ENCODE measurements at places on chromosomes 1 and 21. TPM values are rescaled to one million over a fixed set of nuclear protein-coding genes. Genes with fewer than 3 reads are reported as not detected.
A peak's percentile ranks its signal among the peaks of the same experiment; 100 is the strongest.

C1orf185 gene
- polyA plus RNA-seq: not detected

EFNA3 gene
- 2.1 TPM for polyA plus RNA-seq

AGMAT gene
- 3.7 TPM for polyA plus RNA-seq

INSRR gene
- polyA plus RNA-seq: 0.70 TPM

TPTE gene
- not detected for polyA plus RNA-seq

SPRR2F gene
- not detected for polyA plus RNA-seq

C1orf116 gene
- 0.08 TPM for polyA plus RNA-seq

GRCh38 chr1:226100436-226101391 lies 38.2 kb downstream of the H3-3A start:
- DNase-seq: no peak

DNA sequence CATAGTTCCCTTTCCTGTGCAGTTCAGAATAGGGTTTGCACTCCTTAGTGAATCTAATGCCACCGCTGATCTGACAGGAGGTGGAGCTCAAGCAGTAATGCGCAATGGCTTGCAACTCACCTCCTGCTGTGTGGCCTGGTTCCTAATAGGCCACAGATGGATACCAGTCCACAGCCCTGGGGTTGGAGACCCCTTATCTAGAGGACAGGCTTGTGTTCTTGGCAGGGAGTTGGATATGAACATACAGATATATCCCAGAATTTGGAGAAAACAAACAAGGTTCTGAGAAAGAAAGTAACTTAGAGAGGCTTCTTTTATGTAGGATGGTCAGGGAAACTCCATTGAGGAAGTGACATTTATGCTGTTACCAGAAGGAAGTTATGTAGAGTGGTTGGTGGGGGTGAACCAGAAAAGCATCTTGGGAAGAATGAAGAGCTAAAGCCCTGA lies 5.1 kb upstream of the PTPRC start:
- DNase-seq: no peak

GRCh38 chr1:244393604-244394176 lies 58.0 kb downstream of the ADSS2 start:
- DNase-seq: no peak

GRCh38 chr1:56120021-56120420 lies 459.3 kb downstream of the PLPP3 start:
- no peak for DNase-seq

DNA sequence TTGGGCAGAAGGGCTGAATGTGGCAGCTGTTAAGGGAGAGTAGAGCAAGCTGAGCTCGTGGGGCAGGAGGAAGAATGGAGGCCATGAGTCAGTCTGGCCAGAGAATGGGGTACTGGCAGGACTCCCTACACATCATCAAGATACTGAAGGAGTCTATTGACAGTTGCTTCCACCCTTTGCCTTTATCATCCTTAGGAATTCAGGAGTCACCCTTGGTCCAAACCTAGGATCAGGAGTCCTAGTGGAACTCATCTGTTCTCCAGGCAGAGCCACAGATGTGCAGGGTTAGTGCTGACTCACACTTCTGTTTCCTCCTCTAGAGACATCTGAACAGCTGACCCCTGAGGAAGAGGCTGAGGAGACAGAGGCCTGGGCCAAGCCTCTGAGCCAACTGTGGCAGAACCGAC lies 18.7 kb upstream of the ST3GAL3 start:
- DNase-seq: no peak

- no peak for DNase-seq
Observed at GRCh38 chr1:64631346-64632034, 113.4 kb upstream of the RAVER2 start.

- DNase-seq: no peak
Observed at GRCh38 chr1:106063510-106063909, 993.0 kb upstream of the PRMT6 start.

DNA sequence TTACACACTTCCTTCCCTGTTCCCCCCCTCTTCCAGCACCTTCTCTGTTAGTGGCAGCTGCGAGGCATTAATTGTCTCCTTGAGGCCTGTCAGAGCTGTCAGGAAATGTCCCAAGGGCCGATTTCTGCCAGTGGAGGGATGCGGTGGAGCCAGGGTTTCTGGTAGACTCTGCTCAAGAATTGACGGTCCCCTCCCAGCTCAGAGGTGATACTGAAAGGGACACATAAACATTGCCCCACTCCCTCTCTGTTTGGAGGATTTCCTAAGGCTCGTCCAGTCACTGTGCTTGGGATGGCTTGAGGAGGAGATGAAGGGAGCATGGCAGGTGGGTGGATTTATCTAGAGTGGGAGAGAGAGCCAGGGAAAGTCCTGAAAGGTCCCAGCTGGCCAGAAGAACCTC lies 61.4 kb upstream of the CD34 start:
- no peak for DNase-seq

- DNase-seq: no peak
Observed at GRCh38 chr1:27864264-27864895, 8.0 kb upstream of the THEMIS2 start.

GRCh38 chr1:113199760-113200455 lies 126.9 kb downstream of the LRIG2 start:
- no peak for DNase-seq

DNA sequence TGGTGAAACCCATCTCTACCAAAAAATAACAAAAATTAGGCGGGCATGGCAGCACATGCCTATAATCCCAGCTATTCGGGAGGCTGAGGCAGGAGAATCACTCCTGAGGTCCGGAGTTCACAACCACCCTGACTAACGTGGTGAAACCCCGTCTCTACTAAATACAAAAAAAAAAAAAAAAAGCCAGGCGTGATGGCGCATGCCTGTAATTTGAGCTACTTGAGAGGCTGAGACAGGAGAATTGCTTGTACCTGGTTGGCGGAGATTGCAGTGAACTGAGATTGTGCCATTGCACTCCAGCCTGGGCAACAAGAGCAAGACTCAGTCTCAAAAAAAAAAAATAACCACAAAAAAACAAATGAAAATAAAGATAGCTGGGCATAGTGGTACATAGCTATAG lies 42.3 kb downstream of the CC2D1B start:
- DNase-seq: no peak

DNA sequence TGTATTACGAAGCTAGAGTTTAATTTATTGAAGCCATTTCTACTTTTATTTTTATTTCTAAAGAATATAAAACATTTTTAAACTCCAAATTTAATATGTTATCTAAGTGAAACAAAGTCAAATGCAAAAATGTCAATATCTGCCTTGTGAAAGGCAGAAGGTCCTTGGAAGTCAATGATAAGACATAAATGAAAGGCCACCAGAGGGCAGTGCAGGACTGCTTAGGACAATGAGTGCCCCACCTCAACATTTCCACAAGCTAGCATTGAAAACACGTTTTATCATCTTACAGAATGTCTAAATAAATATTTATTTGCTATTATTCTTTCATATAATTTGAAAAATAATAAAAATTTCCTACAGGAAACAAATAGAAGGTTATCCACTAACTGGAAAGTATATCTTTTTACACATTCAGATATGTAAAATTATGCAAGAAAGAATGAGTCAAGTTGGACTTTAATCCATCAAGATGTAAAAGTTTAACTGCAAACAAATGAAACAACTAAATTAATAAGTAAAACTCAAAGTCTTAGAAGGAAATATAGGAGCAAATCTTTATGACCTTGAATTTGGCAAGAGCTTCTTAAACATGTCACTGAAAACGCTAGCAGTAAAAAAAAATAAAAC lies 140.1 kb upstream of the FMN2 start:
- DNase-seq: peak; percentile 29

DNA sequence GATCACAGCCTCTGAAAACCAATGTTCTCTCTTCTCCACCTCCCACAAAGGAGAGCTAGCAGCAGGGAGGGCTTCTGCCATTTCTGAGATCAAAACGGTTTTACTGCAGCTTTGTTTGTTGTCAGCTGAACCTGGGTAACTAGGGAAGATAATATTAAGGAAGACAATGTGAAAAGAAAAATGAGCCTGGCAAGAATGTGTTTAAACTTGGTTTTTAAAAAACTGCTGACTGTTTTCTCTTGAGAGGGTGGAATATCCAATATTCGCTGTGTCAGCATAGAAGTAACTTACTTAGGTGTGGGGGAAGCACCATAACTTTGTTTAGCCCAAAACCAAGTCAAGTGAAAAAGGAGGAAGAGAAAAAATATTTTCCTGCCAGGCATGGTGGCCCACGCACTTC lies 35.8 kb upstream of the TDRD10 start:
- no peak for DNase-seq

DNA sequence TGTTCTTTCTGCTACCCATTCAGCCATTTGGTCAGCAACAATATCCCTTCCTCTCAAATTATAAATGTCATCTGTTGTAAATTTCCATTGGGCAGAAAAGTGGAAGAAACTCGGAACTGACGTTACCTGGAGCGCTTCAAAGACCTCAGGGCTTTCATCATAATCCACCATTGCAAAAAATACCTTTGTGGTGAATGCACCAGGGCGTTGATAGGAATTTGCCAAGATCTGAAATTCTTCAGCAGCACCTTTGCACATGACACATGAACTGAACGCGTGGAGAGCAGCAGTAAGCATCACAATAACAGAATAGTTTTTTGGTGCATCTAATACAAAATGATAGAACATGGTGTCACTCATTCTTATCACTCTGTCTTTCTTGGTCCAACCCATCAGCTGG lies 3.1 kb upstream of the TEKT2 start:
- no peak for DNase-seq

DNA sequence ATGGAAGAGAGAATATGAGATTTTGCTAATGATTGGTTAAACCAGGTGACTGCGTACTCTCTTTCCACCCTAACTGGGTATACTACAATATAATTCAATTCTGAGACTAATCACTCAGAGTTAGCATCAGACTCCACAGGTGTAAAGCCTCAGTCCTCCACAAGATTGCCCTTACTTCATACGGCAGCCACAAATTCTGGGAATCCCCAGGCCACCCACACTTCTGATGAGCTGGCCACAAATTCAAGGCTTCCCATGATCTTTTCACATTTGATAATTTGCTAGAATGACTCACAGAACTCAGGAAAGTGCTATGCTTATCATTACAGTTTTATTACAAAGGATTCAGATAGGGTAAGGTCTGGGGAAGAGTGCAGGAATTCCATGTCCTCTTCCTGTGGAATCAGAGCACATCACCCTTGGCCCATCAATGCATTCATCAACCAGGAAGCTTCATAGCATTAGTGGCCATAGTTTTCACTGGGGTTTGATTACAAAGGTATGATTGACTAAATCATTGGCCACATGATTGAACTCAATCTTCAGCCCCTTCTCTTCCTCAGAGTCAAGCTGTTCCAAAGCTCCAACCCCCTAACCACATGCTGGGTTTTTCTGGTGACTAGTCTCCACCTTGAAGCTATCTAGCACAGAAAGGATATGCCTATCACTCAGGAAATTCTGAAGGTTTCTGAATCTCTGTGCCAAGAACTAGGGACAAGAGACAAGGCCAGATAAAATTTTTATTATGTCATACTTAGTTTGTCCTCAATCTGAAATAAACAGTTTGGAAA lies 131.7 kb downstream of the HHIPL2 start:
- no peak for DNase-seq

DNA sequence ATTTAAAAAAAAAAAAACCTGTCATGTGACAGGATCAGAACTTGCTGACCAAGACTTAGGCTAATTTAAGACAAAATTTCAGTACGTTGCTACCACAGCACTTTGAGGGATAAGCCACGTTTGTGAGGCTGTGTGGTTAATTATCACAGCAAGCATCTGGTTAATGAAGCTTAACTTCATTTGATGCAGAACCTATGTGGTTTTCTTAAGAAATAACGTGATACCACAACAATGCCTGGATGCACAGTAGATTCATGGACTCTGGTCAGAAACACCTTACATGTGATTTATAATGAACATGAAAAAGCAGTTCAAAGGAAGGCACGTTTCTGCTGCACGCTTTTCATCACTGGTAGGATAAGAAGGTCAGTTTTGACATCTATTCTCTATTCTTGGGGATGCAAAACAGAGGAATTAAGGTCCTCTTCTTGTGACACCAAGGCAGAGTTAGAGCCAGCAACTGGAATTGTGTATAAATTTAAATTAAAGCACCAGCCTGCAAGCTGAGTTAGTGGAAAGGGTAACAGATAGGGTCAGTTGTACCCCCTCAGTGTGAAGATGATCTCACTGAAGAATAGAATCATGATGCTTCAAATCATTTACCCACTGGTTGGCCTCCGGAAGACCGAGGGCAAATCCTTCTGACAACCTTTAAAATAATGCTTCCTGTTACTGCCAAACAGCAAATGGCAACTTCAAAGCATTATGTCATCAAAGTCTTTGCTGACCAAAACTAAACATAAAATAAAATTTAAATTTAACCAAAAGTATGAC lies 6.0 kb upstream of the KRTAP8-1 start:
- no peak for DNase-seq

- DNase-seq: no peak
Observed at GRCh38 chr1:160748878-160749269, 9.8 kb downstream of the SLAMF7 start.

DNA sequence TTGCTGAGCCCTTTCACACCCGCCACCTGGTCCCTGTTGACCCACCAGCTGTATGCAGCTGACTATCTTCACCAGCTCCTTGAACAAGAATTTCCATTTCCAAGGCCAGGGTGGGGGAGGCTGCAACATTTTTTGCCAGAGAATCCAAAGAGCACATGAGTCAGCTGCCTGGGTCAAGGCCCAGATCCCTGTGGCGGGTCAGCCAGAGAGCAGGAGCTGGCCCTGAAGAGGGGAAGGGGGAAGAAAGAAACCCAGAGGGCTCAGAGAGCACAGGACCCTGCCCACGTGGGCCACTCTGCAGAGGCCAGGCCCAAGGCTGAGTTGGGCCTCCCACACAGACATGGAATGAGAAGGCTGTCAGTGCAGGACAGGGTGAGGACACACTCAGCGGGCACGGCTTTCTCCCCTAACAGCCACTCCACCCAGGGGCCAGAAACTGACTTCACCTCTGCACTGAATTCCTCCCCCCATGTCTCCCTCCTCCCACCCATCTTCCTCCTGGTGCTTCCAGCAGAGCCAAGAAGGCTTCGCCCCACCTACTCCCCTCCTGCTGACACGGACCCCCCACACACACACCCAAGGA lies 28.9 kb downstream of the S100A6 start:
- peak; percentile 81 for DNase-seq

- DNase-seq: no peak
Observed at GRCh38 chr1:9687120-9687873, 35.8 kb downstream of the PIK3CD start.

GRCh38 chr1:160205242-160206035 lies at the start of gene PEA15:
Gene PEA15 (plus strand): TSS chr1:160205384. CDS start chr1:160211545, 6,161 bp downstream.
- DNase-seq: no peak

DNA sequence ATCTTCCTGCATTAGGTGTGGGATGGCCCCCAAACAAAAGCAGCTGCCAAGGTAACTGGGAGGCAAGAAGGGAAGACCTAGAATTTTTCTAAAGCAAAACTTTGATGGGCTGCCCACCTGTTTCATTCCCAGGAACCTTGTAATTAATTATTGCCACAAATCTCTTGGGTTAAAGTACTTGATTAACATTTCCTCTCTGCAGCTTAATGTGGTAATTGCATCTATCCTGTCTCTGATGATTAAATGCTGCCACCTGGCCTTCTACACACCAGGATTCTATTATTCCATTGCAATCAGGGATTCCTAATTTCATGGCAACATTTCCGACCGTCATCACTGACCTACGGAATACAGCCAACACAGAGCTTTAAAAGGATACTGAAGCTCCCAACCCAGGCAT lies 68.3 kb upstream of the RC3H1 start:
- no peak for DNase-seq

Data from forelimb muscle (tissue), 1 donor.